ENCODE measurements at places on chromosomes 3 and 15.
A peak's percentile ranks its signal among the peaks of the same experiment; 100 is the strongest.

DNA sequence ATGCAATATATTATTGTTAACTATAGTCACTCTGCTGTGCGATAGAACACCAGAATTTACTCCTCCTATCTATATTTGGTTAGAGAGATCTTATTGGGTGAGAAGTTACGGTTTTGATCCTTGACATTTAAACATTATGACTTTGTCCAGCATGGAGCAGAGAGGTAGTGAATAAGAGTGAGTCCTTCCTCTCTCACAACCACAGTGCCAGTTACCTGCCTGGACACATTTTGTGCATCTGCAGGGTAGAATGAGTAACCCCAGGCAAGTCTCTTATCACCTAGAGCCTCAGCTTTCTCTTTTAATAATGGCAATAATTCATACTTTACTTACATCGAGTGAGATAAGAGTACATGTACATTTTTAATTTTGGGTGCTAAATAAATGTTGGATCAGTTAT, 24.1 kb downstream of the KAT2B start:
- no peak for DNase-seq

DNA sequence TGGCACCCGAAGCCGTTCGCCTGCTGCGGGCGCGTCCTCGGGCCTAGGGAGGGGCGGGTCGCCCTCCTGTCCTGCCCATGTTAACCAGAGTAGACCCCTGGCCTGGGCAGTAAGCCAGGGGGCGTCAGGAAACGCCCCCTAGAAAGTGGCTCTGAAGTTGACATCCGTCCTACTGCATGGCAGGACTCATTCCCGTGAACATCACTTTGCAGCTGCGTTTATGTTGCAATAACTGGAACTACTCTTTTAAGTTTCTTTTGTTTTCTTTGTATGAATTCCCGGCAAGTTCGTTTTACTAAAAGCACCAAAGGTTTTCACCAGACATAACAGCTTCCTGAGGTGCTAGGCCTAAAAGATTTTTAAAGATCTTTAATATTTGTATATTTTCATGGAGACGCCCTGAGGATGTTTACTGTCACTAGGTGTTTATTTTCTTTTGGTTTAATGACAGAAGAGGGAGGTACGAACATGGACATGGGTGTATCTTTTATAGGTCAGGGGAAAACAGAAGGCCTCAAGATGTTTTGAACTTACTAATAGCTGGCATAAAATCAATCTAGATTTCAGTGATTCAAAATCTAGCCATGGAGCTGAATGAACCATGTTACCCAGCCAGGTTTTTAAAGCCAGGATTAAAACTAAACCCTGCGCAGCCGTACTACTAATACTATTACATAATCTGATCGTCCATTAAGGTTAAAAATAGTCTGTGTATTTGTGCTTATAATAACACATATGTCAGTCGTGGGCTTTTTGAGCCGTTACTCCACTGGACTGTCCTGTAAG, 1.0 kb downstream of the C15orf61 start:
- DNase-seq, result no peak

DNA sequence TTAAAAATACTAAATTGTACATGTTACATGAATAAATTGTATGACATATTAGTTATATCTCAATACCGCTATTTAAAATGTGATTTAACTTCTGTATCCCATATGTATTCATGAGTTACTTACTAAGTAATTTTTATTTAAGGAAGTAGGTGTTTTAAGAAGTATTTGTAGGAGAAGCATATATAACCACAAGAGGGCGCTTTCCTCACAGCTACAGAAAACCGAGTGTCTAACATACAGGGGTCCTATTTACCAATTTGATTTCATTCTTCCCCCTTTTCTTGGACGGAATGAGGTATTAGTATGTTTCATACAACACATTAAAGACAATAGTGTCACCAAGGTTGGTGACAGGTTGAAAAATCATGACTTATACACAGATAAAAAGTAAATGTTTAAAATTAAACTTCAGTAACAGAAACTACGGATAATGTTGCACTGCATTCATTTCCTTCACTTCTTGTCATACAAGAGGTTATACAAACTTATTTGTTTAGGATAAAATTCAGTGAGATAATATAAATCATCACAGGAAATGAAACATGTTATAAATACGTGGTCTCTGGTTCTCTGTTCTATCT, 253.6 kb downstream of the MAGI1 start:
- DNase-seq, result peak; percentile 8

GRCh38 chr15:37860896-37861295, 73.5 kb upstream of the TMCO5A start:
- no peak for DNase-seq

- no peak for DNase-seq
Observed at GRCh38 chr3:152737021-152737908, 97.7 kb upstream of the P2RY1 start.

GRCh38 chr15:23073890-23074646, 34.7 kb upstream of the TUBGCP5 start:
- no peak for DNase-seq

- DNase-seq, result no peak
Observed at GRCh38 chr3:124149771-124150170, 157.8 kb upstream of the ROPN1 start.

DNA sequence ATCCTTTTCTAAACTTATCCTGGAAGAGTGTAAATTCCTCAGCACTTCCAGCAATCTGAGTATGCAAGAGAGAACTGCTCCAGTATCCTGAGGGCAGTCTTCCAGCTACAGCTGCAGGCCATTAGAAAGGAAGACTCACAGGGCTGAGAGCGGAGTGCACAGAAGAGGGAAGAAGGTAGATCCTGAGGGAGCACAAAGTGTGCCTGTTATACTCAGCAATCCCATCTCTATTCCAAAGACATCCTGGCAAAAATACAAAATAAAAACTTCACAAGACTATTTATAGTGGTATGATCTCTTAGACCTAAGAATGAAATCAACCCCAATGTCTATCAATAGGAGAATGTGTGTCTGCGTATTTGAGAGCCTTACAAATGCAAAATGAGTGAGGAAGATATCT, 292.0 kb downstream of the ZIC1 start:
- no peak for DNase-seq

DNA sequence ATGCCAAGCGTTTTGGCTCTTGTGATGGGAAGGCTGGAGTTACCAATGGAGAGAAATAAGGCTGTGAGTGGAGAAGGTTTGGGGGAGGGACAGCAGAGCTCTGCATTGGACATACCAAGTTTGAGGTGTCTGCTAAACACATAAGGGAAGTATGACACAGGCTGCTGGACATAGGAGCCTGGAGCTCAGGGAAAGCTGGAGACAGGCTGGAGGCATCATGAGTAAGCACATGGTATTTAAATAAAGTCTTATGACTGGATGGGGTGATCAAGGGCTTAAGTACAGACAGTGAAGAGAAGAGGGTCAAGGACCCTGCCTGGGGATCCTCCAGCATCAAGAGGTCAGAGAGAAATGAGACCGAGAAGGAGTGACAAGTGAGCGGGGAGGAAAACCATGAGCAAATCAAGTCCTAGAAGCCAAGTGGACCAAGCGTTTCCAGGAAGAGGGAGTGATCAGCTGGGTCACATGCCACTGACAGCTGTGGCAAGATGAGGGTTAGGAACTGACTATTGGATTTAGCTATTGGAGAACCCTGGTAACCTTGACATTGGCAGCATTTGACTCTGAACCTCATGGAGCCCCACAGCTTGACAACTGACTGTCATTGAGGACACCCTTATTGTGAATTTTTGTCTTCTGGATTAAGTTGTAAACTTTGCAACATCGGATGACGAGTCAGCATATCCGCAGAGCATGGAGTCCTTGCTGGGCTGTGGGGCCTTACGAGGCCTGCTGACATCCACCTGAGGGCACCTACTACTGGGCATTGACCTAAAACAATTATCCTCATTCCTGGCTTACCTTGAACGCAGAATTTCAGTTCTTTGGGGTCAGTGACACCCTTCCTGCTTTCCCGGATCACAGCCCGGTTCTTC, 78.7 kb upstream of the ETV5 start:
- DNase-seq, result no peak

DNA sequence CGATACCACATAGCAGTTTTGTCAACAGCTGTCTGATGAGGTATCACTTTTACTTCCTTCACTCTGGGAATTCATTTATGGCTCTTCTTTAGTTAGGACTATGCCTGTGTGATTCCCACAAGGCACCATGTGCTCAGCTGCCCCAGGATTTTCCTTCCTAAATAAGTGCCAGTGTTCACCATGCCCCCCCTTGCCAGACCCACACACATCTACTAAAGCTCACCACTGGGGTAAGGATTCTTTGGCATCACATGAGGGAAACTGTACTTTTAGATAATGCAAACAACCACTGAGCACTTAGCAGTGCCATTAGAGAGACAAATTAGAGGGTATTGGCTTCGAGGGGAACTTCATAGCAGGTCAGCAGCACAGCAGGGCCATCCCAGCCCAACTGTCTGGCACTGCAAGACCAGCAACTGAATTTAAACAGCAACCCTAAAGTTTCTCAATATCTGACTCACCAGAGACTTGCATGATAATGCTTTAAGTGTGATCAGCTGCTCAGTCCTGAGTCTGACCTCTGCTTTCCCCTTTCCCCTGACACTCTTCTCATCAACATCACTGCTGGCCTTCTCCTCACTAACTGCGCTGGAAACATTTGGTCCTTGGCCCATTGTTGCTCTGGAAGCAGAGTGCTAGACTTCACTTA, 114.3 kb downstream of the STAC start:
- no peak for DNase-seq

- no peak for DNase-seq
Observed at GRCh38 chr3:110738531-110738930, 333.1 kb upstream of the NECTIN3 start.

GRCh38 chr15:73165844-73166243, 113.6 kb downstream of the NEO1 start:
- no peak for DNase-seq

GRCh38 chr3:148698190-148698810, 597 bp downstream of the AGTR1 start:
- no peak for DNase-seq

GRCh38 chr15:74144153-74144775, 13.9 kb downstream of the ISLR2 start:
- no peak for DNase-seq

GRCh38 chr3:133509488-133509887, 64.0 kb upstream of the CDV3 start:
- DNase-seq, result no peak

GRCh38 chr3:129795186-129796010, 98.1 kb downstream of the TMCC1 start:
- DNase-seq, result no peak

DNA sequence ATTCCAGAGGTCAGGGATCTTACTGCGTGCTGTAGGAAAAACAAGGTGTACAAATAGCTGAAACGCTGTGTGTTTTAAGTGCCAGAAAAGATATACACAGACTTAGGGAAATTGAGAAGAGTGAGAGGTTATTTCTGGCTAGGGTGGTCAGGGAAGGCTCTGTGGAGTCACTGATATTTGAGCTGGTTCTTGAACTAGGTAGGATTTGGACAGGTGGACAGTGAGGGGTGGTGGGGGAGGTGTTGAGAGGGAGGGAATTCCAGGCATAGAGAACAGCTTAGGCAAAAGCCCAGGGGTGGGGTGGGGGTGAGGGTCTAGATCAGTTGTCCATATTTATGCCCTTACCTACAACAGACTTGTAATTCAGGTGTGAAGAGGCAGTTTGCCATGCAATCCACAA, 7.0 kb downstream of the SEMA6D start:
- DNase-seq, result no peak

DNA sequence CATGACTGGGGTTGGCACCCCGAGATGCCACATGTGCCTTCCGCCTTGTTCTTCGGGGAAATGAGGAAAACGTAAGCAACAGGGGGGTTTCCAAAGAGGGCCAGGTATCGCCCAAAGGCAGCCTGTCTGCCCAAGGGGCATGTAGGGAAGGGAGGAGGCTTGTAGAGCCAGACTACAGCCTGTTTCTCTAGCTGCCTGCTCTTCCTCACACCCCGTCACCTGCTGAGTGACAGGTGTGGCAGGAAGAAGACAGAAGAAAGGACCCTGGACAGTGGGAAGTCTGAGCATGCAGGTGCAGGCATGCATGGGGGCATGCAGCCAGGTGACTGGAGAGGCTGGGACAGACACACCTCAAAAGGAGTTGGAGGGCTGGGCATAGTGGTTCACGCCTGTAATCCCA, 9.8 kb downstream of the PLA2G4E start:
- no peak for DNase-seq

GRCh38 chr3:180860180-180860858, 52.2 kb upstream of the FXR1 start:
- no peak for DNase-seq

GRCh38 chr3:187125319-187126031, 13.8 kb downstream of the RPL39L start:
- DNase-seq, result no peak

DNA sequence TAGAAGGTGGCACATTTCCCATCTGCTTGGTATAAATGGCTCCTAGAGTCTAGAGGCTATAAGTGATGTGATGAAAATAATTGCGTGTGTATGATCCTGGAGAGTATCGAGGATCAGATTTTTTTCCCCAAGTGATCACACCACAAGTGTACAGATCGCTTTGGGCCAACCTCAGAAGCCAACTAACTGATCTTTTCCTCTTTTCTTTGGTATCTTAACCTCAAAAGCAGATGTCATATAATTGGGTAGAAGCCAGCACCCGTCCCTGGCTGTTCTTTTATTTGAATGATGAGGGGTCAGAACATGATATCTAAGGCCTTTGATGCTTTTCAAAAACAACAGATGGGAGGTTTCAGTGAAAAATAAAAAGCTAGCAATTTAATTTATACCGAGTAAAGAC, 3.3 kb downstream of the P2RY14 start:
- DNase-seq, result no peak

- DNase-seq, result no peak
Observed at GRCh38 chr15:53762916-53763315, 3.5 kb upstream of the WDR72 start.

DNA sequence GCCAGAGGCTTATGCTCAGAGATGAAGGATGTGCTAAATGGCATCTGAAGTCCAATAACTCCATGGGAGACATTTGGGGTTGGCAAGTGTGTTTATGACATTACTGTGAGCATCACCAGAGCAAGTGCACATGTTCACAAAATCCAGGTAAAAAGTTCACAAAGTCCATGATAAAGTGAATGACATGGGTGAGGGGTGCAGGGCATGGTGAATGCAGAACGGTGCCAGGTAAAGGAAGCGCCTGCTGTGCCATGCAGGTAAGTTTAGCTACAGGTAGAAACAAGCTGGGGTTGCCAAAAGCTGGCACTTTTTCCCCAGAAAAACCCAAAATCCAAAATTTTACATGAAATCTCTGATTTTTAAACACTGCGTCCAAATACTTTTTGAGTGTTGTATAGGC, 268.2 kb downstream of the ABHD5 start:
- no peak for DNase-seq

- no peak for DNase-seq
Observed at GRCh38 chr3:25719321-25719720, 54.6 kb upstream of the TOP2B start.

GRCh38 chr3:106485217-106485616, 616.4 kb upstream of the CBLB start:
- no peak for DNase-seq

DNA sequence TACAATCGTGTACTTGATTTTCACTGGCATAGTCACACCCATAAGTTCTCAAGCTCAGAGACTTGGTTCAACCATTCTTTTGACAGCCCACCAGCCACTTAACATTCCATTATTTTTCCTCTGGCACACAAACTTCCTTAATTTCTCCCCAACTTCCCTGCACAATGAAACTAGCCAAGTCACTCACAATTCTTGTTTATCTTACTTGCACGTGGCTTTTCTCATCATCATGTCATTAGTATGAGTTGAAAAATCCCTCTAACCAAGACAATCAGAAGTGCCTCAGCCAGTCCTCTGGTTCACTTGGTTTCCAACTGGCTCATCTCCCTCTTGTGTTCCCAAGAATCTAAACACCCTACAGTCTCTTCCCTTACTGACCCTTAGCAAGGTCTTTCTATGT, 110.5 kb upstream of the PTPRG start:
- DNase-seq, result no peak
